ENCODE measurements at places on chromosomes 2 and 18.

DNA sequence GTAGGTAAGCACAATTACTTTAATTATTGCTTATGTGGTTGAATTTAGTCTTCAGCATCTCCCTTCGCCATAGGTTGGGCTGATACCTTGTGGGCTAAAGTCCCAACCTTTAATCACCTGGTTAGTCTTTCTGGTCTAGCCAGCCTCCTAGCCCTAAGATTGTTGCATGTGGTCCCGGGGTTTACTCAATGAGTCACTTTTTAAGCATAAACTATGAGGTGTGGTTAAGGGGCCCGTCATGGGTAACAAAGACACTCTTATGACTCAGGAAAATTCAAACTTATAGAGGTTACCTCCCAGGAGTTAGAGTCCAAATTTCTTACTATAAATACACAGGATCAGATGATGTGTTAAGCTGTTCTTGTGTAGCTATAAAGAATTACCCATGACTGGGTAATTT is 841.6 kb downstream of the TRIB2 start:
- no peak for DNase-seq

GRCh38 chr2:162232027-162232426 is 11.2 kb downstream of the FAP start:
- DNase-seq = no peak

DNA sequence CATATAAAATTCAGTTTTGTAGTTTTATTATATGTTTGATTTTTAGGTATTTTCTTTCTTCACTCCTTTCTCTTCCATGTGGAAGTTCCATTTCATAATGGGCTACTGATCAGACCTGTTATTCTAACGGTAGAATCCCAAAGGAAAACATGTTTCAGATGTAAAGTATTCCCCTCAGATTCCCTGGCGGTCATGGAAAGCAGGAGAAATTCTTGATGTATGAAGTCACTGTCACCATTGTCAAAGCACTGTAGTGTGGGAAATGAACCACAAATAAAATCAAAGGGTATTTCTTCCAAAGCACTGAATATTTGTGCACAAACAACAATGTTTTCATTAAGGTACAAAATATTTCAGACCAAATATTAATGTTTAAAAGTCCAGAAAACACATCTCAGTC is 237.3 kb upstream of the KLHL14 start:
- DNase-seq = no peak

DNA sequence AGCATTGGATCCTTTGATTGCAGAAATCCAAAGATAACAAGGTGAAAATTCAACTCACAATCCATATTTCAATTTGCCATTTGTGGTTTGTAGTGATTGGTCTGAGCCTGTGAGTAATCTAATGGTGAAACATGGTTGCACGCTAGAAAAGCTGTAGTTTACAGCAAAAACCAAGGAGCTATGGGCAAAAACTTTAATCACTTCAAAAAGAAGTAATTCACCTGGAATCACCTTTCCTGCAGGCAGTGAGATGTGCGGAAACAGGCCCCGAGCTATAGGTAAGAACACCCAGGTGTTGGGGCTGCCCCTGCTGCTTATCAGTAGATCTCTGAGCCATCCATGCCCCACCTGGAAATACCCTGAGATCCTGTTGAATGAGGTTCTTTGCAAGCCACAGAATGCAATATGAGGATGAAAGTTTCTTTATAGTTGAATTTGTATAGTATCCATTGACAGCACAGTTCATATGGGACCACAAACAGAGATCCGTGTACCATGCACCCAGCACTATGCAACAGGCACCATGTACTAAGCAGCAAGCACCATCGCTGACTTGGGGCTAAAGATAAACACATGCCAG is 208.2 kb downstream of the SPP2 start:
- DNase-seq = no peak

DNA sequence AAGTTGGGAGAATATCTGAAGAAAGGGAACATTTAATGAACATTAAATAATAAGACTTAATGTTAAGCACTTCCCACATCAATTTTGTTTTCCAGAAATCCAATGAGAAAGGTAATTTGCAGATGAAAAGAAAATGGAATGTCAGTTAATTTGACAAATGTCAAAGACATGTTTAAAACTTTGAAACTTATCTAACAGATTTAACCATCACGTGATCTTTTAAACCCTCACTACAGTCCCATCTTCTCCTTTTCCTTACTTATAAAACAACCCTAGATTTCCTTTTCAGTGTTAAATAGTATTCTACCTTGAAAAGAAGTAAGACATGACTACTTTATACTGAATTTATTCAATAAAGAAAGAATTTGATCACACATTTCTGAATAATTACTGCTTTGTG is 288.5 kb downstream of the NRXN1 start:
- no peak for DNase-seq

DNA sequence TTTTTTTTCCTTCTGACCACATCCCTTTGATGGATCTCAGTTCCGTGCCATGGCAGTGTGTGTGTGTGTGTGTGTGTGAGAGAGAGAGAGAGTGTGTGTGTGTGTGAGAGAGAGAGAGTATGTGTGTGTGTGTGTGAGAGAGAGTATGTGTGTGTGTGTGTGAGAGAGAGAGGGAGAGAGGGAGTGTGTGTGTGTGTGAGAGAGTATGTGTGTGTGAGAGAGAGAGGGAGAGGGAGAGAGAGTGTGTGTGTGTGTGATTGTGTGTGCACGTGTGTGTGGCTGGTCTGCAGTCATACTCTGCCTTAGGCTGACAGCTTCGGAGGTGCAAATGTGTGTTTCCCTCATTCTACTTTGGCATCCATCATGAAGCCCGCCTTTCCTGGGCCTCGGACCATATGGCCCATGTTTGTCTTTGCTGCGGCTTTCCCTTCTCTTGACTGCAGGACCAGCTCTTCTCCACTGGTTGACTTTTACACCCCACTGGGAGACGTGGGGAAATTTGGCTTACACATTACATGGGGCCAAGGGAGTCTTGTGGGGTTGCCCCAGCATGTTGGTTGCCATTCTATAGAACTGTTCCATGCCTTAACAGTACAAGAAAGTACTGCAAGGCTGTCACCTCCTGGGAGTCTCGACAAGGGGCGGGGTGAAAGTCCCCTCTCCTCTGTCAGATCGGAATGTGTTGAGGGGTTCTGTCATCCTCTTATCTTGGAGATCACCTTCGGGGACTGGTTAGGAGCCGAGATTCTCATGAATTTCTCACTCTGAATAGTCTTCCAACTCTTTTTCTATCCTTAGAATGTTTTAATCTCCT is 21.6 kb downstream of the TSN start:
- no peak for DNase-seq

GRCh38 chr2:207655000-207655399 is 29.8 kb upstream of the METTL21A start:
- DNase-seq = no peak

- DNase-seq = no peak
These were observed 246.4 kb downstream of the CD226 start for GRCh38 chr18:69701305-69701704.

DNA sequence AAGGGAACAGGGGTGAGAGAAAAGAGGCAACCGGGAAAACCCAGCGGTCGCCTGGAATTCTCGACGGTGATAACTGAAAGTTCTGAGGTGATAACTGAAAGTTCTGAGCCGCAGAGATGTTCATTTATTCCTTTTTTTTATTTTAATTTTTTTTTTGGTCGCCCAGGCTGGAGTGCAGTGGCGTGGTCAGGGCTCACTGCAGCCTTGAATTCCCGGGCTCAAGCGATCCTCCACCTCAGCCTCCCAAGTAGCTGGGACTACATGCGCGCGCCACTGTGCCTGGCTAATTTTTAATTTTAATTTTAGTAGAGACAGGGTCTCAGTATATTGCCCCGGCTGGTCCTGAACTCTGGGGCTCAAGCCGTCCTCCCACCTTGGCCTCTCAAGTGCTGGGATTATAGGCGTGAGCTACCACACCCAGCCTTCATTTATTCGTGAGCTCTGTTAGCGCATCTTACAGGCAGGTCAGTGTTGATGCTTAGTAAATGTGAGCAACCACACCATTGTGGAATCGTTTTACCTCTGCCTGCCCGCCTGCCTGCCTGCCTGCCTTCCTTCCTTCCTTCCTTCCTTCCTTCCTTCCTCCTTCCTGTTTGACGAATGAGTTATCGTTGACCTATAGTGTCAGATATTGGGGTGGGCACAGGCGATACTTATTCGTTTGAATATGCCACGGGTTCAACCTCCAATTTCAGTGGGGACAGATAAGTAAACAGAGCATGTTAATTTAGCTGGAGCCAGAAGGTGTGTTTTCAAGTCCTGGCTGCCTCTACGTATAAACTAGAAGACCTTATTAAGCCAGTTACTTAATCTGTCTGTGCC is 557 bp upstream of the E2F6 start:
- no peak for DNase-seq

DNA sequence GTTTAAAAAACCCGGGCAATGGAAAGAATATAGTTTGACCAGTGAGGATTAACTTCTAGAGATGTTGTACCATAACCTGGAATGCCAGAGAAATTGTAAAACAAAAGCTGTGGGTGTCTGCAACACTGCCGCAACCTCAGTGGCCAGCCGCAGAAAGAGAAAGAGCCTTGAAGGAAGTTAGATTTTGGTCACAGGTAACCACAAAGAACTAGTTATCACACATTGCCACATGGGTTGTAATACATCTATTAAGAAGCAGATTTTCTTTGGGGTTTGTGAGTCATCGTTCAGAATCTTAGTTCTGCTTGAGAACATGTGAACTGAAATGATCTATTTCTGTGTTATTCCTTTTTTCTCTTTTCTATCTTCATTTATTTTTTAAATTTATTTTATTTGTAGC is 222.9 kb upstream of the AGAP1 start:
- peak; percentile 85 for DNase-seq

GRCh38 chr2:44944952-44945612 is 3.6 kb downstream of the SIX3 start:
- DNase-seq = no peak

DNA sequence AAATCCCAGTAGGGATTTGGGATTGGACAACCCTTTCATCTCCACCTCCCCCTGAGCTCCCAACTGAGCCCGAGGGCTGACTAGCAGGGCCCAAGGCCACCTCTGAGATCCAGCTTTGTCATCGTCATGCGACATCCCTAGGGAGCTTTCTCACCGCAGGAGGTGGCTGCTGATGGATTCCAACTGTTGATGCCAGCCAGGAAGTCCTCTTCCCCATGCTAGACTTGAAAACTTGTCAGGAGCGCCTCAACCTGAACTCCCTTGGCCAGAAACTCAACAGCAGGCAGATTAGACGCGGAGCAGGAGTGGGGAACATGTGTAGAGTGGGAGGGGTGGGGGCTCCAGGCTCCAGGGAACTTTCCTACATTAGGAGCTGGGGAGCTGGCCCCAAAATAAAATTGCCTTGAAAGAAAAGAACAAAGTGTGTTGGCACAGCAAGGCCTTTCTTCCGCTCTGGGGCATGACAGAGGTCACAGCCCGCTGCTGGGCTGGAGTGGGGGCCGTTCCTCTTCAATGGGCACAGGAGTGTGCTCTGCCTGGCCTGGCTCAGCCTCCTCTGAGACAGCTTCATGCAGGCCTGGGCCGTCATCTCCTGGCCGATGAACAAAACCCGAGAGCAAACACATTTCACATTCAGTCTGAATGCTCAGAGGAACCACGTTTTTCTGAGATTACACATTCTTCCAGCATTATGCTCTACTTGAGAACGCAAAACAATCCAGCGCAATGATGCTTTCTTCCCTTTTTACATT is 34.5 kb downstream of the EMILIN2 start:
- no peak for DNase-seq

GRCh38 chr2:238856713-238857567 is 9.1 kb downstream of the TWIST2 start:
- no peak for DNase-seq

- peak; percentile 21 for DNase-seq
These were observed 43.3 kb downstream of the CACNB4 start for GRCh38 chr2:152055366-152056108.

DNA sequence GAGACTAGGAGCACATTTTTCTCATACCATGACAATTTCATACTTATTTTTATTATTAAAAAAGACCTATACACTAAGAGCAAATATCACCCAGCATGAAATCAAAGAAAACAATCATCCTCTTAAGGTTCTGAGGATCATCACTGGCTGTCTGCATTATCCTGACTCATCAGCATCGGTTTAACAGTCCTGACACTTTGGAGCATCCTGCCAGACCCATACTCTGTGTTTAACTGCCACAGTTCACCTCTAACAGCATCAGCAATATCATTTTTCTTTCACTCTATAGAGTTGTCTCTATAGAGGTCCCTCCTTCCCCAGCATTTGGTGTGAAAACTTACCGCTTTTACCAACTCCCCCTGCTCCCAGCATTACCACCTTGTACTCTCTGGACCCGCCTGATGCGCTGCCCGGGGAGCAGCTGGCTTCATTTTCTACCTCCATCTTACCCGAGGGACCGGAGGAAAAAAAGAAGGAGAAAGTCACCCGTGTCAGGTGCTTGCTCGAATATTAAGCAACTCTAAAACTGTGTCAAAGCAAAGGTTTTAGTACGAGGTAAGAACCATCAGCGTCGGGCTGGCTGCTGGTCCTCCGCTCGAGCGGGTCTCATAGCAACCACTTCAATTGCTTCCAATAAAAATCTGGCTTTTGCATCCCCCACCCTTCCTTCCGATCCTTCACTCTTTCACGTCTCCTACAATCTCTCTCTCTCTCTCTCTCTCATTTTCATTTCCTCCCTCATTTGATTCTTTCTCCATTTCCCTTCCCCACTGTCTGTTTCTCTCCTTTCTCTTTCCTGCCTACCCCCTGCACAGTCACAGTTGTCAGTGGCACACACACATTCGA is at the start of gene RIT2:
Gene RIT2, minus strand, starts transcription at position 610 of the 846 bp plus-strand sequence.
- DNase-seq = no peak

- DNase-seq = no peak
These were observed 92.0 kb downstream of the LTBP1 start for GRCh38 chr2:33038799-33039198.

- no peak for DNase-seq
These were observed 45.6 kb upstream of the ODC1 start for GRCh38 chr2:10493634-10494281.

GRCh38 chr2:194567661-194568017 is 1089.4 kb upstream of the SLC39A10 start:
- no peak for DNase-seq

DNA sequence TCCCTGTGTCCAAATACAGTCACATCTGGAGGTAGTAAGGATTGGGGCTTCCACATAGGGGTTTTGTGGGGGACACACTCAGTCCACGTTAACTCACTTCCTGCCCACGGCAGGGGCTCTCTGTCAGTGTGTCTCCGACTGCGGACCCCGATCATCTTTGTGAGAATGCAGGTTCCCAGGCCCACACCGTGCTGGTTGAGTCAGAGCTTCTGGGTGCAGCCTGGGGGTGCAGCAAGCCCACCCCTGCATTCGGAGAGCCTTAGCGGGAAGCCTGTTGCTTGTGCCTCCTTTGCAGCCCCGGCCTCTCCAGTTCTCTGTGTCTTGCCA is 28.0 kb downstream of the HPCAL1 start:
- DNase-seq = no peak

- no peak for DNase-seq
These were observed 679 bp downstream of the RNF144A start for GRCh38 chr2:6917761-6918421.

- DNase-seq = no peak
These were observed 25.9 kb downstream of the XRCC5 start for GRCh38 chr2:216134958-216135541.

- no peak for DNase-seq
These were observed 81.3 kb downstream of the NEURL3 start for GRCh38 chr2:96423828-96424227.

- DNase-seq = no peak
These were observed 60.5 kb upstream of the PMAIP1 start for GRCh38 chr18:59839246-59839645.
